ENCODE measurements at places on chromosomes 4 and X. TPM values are rescaled to one million over a fixed set of nuclear protein-coding genes. Genes with fewer than 3 reads are reported as not detected.

- no peak for DNase-seq
These were observed 96.1 kb downstream of the PHKA2 start for GRCh38 chrX:18887825-18888212.

GRCh38 chrX:68647156-68647957 lies at the start of gene STARD8:
STARD8 (plus strand) TSS chrX:68647666; CDS start chrX:68647883, 217 bp downstream.
- peak; percentile 80 for DNase-seq

- no peak for DNase-seq
These were observed 1671.6 kb upstream of the TENM3 start for GRCh38 chr4:180571516-180572055.

DNA sequence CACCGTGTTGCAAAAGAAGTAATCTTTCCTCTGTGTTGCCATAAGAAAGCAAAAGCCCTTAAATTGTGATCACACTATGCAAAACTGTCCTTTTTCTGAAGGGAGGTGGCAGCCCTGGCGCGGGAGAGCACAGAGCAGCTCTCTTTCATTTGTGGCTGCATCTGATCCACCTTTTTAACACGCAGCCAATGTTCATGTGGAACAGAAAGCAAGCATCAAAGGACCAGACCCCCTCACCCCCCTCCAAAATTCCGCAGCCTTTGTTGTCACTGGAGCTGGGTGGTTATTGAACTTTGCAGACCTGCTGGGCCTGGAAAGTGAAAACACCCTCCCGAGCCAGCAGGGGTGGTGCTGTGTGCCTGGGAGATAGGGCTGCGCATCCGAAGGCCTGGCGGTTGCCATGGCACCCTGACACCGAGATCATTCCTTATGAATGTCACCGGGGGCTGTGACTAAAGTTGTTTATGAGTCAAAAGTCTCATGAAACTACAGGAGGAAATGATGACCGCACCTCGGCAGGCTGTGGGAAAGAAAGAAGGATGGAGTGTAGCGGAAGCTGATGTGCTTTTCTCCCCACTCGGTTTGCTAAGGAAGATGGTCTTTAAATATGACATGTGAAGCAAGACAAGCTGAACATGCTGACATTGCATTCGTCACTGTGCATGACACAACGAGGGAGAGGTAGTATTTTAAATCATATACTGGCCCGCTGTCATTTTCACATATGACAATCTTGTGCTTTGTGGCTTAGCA lies 367.4 kb downstream of the UNC5C start:
- no peak for DNase-seq

- peak; percentile 64 for DNase-seq
These were observed 97.4 kb downstream of the DCTD start for GRCh38 chr4:182819751-182820150.

GRCh38 chrX:129522184-129523078 lies 859 bp downstream of the SMARCA1 start:
- no peak for DNase-seq

DNA sequence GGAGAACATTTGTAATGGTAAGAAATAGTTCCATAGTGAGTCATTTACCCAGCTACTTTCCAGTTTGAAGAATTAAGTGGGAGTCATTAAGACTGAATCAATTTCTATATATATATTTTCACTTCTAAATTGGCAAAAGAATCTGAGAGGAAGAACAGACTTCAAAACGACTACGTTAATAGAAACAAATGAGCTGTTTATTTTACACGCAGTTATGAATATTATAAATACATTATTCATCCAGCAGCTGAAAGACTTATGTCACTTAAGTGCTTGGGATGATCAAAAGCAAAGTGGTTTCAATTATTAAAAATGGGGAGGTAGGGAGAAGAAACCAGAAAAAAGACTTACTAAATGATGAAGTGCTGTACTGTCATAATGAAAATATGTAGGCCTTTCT lies 260.5 kb upstream of the DDX53 start:
- no peak for DNase-seq

GRCh38 chr4:10296730-10297129 lies 160.5 kb downstream of the ZNF518B start:
- no peak for DNase-seq

CYSLTR1 gene
- total RNA-seq = 6.8 TPM

SLITRK4 gene
- 13.2 TPM for total RNA-seq

PPM1K gene
- total RNA-seq = 23.8 TPM

ETDA gene
- not detected for total RNA-seq
